ENCODE measurements at places on chromosomes 2 and 18.

- DNase-seq, result no peak
Observed at GRCh38 chr18:3269914-3270299, 8.0 kb downstream of the MYL12B start.

GRCh38 chr2:23604731-23605130 lies 219.8 kb downstream of the KLHL29 start:
- no peak for DNase-seq

- no peak for DNase-seq
Observed at GRCh38 chr2:126880324-126880723, 18.4 kb upstream of the TEX51 start.

GRCh38 chr18:12770469-12771219 lies 67.8 kb downstream of the PSMG2 start:
- no peak for DNase-seq

Data from activated CD4-positive, alpha-beta T cell treated with anti-CD3 and anti-CD28 coated beads, Interleukin-2, amount 50 U/mL, for 24 hours (primary cell).